ENCODE measurements at places on chromosomes 13 and 19.

- peak; percentile 44 for DNase-seq
Observed at GRCh38 chr19:50331221-50331993, 2.2 kb upstream of the KCNC3 start.

GRCh38 chr19:7685546-7686445 is 5.2 kb downstream of the TRAPPC5 start:
- no peak for DNase-seq

GRCh38 chr13:99251921-99252320 is 6.3 kb downstream of the GPR18 start:
- no peak for DNase-seq

- no peak for DNase-seq
Observed at GRCh38 chr13:37209621-37210580, 104.4 kb upstream of the CSNK1A1L start.

DNA sequence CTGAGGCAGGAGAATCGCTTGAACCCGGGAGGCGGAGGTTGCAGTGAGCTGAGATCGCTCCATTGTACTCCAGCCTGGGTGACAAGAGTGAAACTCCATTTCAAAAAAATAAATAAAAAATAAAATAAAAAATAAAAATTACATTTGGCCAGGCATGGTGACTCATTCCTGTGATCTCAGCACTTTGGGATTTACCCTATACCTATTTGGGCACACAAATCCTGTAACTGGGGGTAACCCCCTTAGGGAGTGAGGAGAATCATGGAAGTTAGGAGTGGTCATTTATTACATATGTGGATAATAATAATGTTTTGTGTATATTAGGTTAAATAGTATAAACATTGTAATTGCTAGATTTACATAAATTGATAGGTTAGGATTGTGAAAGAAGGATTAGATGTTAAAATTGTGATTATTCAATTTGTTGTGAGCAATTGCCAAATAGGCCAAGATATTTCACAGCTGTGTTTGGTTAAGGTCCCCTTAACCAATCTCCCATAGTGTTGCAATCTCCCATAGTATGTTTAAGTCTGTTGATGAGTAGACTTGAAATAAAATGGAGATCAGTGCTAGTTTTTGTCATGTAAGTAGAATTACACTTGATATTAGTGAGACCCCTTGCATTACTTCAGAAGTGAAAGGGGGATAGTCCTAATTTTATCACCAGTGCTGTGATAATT is 30.7 kb downstream of the ZNF844 start:
- no peak for DNase-seq

- no peak for DNase-seq
Observed at GRCh38 chr19:12580180-12580694, 29.0 kb upstream of the ZNF564 start.

All from CD14-positive monocyte (primary cell).